ENCODE measurements at places on chromosomes 5 and 9.

- DNase-seq: peak; percentile 54
Measured at GRCh38 chr9:93020151-93020550, 38.4 kb upstream of the SUSD3 start.

DNA sequence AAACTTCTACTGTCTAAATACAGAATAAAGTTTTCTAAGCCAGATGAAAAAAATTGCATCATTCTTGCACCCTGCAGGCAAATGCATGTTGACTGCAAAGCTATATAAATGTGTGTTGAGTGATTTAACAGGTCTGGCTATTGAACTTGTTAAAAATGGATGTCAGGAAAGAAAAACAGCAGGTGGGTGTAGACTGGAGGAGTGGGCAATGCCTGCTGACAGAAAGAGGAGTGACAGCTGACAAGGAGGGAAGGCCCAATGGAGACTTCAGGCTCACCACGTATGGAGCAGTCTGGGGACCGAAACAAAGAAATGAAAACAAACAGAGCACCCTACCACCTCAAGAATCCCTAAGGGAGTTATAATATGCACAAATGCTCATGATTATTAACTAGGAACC, 127.8 kb downstream of the GRIA1 start:
- DNase-seq: no peak

DNA sequence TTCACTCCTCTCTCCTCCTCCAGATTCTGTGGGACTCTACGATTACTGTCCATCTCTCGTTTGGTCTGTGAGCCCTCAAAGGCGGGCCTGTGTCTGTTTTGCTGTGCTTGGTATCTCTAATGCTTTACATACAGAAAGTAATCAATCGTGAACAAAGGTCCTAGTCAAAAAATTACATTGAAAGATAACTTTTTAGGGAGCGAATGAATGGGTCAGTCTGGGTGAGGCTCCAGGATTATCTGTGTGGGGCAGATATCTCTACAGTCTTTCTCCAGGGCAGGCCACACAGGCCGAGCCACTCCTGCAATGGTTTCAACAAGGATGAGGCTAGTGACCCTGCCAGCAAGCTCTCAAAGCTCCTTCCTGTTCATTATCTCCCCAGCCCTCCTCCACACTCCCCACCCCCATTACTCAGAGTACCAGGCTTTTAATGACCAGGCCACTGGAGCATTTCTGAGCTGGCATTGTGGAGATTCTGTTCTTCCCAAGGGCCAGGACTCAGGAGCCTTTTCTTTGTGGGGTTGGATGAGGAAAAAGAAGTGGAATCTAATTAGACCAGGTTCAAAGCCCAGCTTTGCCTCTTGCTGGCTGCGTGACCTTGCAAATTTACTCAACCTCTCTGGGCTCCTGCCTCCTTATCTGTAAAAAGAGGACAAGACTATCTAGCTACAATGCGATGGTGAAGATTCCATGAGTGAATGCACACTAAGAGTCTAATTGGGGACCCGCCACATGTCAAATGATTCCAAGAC, 10.2 kb downstream of the CORO2A start:
- DNase-seq: no peak

DNA sequence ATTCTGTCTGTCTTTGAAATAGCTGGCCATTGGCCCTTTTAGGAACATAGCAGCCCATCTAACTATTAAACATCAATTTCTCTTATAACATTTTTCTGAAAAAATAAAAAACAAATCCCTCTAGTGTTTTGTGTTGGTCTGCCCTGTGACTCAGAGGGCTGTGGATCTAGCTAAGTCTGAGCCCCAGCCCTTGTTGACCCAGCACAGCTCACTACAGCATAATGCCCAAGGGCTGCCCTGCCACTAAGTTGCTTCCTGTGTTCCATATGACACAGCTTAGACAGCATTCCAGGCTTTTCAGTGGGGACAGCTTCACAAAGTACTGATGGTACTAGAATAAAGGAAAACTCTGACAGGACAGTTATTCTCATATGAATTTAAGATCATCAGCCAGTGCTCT, 136.0 kb downstream of the SCAMP1 start:
- DNase-seq: no peak

GRCh38 chr5:114427204-114427603, 65.3 kb downstream of the KCNN2 start:
- no peak for DNase-seq

- DNase-seq: no peak
Measured at GRCh38 chr5:172901788-172902496, 57.3 kb upstream of the RPL26L1 start.

DNA sequence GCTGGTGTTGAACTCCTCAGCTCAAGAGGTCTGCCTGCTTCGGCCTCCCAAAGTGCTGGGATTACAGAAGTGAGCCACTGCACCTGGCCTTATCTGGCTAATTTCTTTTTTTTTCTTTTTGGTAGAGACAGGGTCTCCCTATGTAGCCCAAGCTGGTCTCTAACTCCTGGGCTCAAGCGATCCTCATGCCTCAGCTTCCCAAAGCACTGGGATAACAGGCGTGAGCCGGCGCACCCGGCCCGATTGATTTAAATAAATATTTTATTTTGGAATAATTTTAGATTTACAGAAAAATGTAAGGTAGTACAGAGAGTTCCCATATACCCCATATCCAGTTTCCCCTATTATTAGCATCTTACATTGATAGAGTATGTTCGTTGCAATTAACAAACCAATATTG, 155.0 kb upstream of the MVB12B start:
- DNase-seq: no peak

GRCh38 chr9:136847826-136848392, 1.3 kb upstream of the PHPT1 start:
- DNase-seq: peak; percentile 90

DNA sequence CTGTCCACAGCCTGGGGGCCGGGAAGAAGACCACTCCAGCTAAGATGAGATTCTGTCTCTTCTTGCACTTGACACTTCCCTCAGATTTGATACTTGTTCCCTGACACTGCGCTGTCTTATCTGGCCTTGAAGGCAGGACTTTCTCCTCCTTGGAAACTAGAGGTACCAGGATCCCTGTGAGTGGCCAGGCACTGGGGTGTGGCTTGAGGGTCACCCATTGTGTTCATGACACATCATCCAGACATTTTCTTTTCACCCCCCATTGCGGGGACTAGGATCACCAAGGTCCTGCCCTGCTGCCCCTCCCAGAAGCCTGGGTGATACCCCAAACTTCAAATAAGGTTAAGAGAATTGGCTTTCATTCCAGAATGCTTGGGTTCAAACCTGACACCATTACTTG, 103.3 kb downstream of the NDFIP1 start:
- DNase-seq: no peak

GRCh38 chr9:21996438-21996837, 1.8 kb downstream of the CDKN2B-AS1 start:
- DNase-seq: no peak

- no peak for DNase-seq
Measured at GRCh38 chr5:104734046-104734445, 1171.5 kb upstream of the NUDT12 start.

GRCh38 chr5:8500426-8500825, 631.5 kb downstream of the MTRR start:
- DNase-seq: no peak

- no peak for DNase-seq
Measured at GRCh38 chr9:91677331-91677730, 253.7 kb upstream of the NFIL3 start.

- DNase-seq: no peak
Measured at GRCh38 chr5:58231041-58231440, 228.8 kb downstream of the PLK2 start.

- DNase-seq: no peak
Measured at GRCh38 chr5:134228624-134229023, 2.8 kb upstream of the PPP2CA start.

GRCh38 chr5:10975945-10976344, 214.9 kb upstream of the DAP start:
- no peak for DNase-seq

DNA sequence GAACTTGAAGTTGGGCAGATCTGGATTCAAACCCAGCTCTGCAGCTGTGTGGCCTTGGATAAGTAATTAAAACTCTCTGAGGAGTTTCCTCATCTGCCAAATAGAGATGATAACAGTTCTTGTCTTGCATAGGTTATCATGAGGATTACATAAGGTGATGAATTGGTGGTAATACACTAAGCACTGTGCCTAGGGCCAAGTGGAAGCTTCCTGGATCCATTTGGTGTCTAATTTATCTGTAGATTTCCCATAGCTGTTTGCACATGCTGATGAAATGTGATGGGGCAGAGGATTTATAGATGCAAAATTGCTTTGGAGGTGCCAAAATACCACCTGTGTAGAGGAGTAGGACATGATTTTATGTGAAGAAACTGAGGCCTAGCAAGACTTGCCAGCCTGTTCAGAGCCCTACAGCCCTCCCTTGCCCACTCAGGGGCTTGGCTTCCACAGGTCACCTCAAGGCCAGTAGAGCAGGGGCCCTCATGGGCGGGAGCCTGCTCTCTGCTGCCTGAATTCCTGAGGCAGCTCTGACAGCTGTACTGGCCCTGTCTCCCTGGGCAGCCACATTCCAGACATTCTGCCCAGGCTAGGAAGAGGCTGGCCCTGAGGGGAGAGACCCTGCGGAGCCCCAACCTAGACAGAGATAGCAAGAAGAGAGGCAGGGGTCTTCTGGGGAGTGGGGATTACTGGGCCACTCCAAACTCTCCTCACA, 5.9 kb upstream of the FAT2 start:
- no peak for DNase-seq

GRCh38 chr9:109478051-109478563, 20.0 kb downstream of the PTPN3 start:
- DNase-seq: no peak

- no peak for DNase-seq
Measured at GRCh38 chr5:82259172-82259800, 18.9 kb downstream of the RPS23 start.

DNA sequence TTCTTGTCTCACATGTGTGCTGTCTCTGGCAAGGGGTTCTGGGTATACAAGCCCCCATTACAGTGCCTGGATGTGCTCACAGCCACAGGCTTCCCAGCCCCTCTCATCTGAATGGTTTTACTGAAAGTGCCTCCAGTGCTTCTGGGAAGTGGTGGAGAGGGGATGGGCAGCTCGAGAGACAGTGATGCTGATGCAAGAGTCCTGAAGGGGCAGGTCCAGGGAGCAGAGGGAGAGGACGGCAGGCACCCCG, 93.5 kb downstream of the PHF2 start:
- peak; percentile 56 for DNase-seq

GRCh38 chr9:134895908-134896833, 15.6 kb downstream of the FCN2 start:
- peak; percentile 6 for DNase-seq
